Spleen (tissue), 13 donors: ENCODE measurements at places on chromosomes 5 and 9. TPM values are rescaled to one million over a fixed set of nuclear protein-coding genes. Genes with fewer than 3 reads are reported as not detected.

DNA sequence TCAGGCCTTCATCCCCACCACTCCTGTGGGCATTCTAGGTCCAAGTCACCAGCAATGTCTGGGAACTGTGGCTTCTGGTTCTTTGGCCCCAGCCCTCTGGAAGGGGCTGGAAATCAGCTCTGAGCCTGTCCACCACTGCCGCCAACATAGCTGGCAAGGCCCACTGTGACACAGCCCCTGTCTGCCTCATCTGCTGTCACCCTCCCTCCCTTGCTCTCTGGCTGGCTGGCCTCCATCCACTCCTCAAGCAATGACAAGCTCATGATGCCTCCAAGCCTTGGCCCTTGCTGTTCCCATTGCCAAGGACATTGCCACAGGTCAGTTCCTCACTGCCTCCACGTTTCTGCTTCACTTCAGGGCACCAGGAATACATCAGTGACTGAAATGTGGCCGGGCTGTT, 93.7 kb downstream of the LHX2 start:
- H3K27ac ChIP-seq: no peak overlapping the region
- H3K36me3 ChIP-seq: no peaks in the 10 kb centered on the region
- no peaks in the 10 kb centered on the region for H3K4me1 ChIP-seq
- DNase-seq: no peak

DNA sequence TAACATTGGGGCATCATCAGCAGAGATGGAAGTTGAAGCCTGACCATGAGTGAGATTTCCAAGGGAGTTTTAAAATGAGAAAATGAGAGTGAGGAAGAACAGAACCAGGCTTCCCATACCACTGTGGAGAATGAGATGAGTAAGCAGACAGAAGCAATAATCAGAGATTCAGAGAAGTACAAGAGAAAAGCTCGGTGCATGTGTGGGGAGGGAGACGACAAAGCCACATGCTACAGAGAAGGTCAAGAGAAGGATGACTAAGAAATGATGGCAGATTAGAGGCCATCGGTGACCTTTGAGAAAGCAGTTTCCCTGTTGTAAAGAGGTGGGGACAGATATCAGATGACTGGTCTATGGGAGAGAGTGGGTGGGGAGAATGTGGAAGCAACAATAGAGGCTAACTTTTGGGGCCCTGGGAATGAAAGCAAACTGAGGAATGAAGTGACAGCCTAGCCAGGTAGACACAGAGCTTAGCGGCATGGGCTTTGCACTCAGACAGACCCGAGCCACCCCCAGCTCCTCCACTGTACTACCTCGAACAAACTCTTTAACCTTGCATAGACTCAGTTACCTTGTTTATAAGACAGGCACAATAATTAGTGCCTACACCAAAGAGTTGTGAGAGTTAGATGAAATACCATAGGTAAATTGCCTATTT, 207.7 kb downstream of the PIK3R1 start:
- no peak overlapping the region for H3K4me3 ChIP-seq
- H3K4me1 ChIP-seq: peaks cover 34% of the 10 kb centered on the region
- no peaks in the 10 kb centered on the region for H3K27me3 ChIP-seq
- no peaks in the 10 kb centered on the region for H3K36me3 ChIP-seq
- no peak for DNase-seq
- H3K27ac ChIP-seq: no peak overlapping the region

DNA sequence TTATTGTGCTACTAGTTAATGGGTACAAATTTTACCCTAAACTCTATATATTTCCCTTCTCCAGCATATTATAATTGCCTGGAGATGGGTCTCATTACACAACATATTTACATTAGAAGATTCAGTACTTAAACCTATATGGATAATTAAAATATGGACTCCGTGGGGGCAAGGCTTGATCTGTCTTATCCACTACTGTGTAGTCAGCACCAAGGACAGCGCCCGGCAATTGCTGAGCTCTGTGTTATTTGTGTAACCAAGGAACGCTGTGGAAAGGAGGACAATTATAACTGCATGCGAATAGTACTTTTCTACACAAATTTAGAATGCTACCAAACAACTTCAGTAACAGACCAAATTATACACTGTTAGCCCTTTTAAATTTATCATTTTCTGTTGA, 77.7 kb downstream of the DNAH5 start:
- DNase-seq: no peak
- no peak overlapping the region for H3K4me3 ChIP-seq
- no peaks in the 10 kb centered on the region for H3K27me3 ChIP-seq
- no peak overlapping the region for H3K27ac ChIP-seq

GRCh38 chr5:69007163-69007562, 86.7 kb upstream of the SLC30A5 start:
- no peak for DNase-seq
- no peaks in the 10 kb centered on the region for H3K4me1 ChIP-seq
- H3K36me3 ChIP-seq: no peaks in the 10 kb centered on the region
- no peaks in the 10 kb centered on the region for H3K27me3 ChIP-seq
- no peak overlapping the region for H3K27ac ChIP-seq
- H3K4me3 ChIP-seq: no peak overlapping the region

MED7 gene
- 12.6 TPM for total RNA-seq
